Stimulated activated CD4-positive, alpha-beta T cell treated with anti-CD3 and anti-CD28 coated beads, TNF-alpha, amount 100 ng/mL, for 4 hours (primary cell): ENCODE measurements at places on chromosomes 1 and 21.

DNA sequence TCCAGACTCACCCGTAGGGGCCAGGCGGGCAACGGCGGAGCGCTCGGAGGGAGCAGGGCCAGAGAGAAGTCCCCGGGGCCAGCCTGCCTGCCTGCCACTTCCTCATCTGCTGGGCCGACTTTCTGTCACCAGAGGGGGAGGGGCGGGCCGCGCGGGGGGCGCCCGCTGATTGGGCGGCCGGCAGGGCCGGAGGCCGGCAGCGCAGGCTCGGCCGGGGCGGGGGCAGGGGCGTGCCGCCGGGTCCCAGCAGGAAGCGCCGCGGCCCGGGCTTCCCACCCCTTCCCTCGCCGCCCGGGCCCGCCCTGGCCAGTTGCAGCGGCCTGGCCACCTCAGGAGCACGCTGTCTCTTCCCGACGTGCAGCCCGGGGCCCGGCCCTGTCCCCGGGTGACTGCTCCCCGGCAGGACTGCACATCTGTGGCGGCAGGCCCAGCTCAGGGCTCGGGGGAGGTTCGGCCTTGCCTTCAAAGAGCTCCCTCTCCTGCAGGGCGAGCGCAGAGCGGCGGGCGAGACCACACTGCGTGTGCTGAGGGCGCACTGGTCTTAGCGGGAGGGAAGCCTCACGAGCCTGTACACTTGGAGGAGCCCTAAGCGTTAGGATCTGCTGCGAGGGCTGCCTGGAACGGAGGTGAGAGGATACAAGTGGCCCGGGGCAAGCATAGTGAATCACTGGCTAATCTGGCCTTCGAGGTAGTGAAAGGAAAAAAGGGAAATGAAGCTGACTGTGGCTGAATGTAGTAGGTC is at the start of gene ELOVL1:
Gene ELOVL1, minus strand, starts transcription at position 108 of the 742 bp plus-strand sequence. CDS start 2,402 bp downstream, outside the sequence.
- peak; percentile 68 for DNase-seq

- DNase-seq, result no peak
These were observed 4.4 kb downstream of the CRABP2 start for GRCh38 chr1:156700736-156701531.

DNA sequence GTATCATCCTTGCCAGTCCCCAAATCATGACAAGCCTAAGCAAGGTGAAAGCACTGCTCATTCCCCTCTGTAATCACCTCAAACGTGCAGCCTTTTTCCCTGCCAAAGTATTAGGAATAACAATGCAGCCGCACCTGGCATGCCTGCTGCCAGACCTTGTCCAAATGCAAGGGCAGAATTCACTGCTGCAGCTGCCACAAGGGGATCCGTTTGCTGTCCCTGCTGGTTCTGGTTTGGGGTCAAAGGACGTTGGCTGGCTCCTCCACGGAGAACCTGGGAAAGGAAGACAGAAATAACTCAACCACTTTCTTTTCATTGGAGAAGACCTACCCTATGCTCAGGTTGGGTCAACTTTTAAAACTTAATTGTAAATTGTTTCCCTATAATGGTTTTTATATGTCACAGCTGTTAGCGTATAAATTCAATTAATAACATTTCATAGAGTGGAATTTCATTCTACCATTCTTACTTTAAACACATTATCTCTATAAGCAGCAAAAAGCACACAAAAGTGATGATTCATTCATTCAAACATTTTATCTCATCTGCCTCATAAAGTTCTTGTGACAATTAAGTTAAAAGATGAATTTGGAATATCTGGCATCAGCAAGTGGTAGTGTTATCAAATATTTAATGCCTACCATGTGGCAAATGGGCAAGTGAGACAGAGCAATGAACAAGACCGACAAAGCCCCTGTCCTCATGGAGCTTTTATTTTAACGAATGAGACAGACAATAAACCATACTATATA is 59.8 kb upstream of the SDC3 start:
- no peak for DNase-seq

GRCh38 chr1:12168451-12169160 is 1.8 kb downstream of the TNFRSF1B start:
- no peak for DNase-seq

- DNase-seq, result no peak
These were observed 485.4 kb upstream of the USP24 start for GRCh38 chr1:55700359-55701130.

- DNase-seq, result no peak
These were observed 10.1 kb upstream of the RHOU start for GRCh38 chr1:228725178-228725577.

GRCh38 chr21:44742418-44743153 is 31.2 kb upstream of the TSPEAR start:
- no peak for DNase-seq

- no peak for DNase-seq
These were observed 11.3 kb upstream of the RIPK4 start for GRCh38 chr21:41777951-41778815.

DNA sequence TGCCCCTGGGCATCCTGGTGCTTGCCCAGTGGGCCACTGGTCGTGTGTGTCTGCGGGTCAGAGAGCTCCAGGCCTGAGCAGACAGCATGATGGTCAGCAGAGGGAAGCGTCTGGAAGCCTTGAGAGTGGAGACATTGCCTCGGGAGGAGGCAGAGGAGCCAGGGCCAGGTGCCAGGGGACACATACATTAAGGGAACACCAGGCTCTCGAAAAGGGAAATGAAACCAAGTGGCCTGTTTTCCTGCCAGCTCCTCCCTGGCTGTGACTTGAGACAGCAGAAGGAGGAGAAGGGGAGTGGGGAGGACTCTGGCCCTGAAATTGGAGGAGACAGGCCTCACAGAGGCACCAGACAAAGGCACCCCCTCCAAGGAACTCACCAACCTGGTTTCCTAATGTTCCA is 62.4 kb upstream of the LRP8 start:
- no peak for DNase-seq

DNA sequence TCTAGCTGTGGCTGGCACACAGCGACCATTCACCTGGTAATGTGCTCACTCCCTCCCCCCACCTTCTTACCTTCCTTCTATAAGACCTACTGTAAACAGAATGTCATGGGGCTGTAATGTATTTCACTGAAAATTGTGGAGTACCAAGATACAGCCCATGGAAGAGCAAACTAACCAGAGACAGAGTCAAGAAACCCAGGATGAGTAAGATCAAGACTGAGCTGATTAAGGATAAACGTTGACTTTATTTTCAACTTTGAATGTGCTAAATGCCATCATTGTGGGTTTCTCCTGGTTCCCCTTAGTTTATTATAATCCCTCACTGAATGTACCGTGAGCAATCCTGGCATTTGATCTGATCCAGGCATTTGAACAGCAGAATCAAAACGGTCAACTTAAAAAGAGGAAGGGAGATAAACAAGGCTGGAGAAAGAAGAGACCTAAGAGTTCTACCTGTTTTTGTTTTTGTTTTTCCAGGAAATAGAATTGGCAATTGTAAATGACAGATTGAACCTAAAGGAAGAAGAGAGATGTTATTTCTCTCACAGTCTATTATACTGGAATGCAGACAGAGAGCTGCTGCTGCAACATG is 16.1 kb upstream of the ATP1B1 start:
- DNase-seq, result no peak

- DNase-seq, result no peak
These were observed 42.7 kb downstream of the HSD3B1 start for GRCh38 chr1:119549719-119550132.

GRCh38 chr1:109243860-109244552 is 5.3 kb upstream of the CELSR2 start:
- no peak for DNase-seq

GRCh38 chr21:25254491-25255174 is 352.6 kb downstream of the MRPL39 start:
- no peak for DNase-seq

DNA sequence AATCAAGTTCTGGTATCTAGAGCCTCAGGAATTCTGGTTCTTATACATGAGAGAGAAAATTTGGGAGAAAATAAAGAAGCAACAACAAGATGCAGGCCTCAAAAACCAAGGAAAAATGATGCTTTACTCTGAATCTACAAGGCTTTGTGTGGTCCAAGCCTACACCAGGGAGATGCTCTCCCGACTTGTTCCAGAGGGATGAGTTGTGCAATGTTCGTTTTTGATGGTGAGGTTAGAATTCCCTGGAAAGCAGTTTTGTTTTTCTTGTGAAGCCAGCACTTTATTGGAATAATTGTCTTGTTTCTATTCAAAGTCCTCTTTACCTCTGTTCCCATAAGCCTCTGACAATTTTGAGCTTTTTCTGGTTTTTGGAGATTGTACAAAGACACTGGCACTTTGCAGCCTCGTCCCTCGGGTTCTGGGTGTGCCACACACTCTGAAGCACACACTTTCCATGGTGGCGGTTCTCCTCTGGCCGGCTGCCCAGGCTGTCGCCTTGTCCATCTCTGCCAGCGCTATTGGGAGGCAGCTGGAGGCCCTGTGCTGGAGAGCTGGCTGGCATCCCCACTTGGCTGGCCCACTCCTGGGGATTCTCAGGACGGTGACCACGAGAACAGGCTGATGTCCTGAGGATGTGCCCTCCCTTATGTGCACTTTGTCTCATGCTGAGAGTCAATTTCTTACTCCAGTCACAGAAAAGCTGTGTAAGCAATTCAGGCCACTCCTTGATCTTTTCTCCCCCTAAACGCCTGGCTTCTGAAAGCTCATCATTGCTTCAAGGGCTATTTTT is 70.2 kb downstream of the EDEM3 start:
- DNase-seq, result no peak

DNA sequence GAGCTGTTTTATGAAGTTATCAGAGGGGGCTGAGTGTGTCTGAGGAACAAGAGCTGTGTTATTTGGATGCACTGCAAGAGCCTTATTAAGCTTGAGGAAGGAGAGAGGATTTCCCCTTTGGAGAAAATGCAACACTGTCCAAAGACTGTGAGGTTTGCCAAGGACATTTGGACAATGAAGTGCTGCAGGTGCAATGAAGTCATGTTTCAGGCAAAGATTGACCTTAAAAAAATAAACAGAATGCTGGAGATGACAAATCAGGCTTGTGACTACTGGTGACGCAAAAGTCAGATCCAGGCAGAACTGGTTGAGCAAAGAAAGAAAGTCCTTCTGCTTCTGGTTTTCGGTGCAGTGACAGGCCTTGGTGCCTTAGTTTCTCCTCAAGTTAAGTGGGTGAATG is 125.2 kb upstream of the KIAA0040 start:
- DNase-seq, result no peak

- no peak for DNase-seq
These were observed 34.5 kb downstream of the SYDE2 start for GRCh38 chr1:85166351-85166750.

DNA sequence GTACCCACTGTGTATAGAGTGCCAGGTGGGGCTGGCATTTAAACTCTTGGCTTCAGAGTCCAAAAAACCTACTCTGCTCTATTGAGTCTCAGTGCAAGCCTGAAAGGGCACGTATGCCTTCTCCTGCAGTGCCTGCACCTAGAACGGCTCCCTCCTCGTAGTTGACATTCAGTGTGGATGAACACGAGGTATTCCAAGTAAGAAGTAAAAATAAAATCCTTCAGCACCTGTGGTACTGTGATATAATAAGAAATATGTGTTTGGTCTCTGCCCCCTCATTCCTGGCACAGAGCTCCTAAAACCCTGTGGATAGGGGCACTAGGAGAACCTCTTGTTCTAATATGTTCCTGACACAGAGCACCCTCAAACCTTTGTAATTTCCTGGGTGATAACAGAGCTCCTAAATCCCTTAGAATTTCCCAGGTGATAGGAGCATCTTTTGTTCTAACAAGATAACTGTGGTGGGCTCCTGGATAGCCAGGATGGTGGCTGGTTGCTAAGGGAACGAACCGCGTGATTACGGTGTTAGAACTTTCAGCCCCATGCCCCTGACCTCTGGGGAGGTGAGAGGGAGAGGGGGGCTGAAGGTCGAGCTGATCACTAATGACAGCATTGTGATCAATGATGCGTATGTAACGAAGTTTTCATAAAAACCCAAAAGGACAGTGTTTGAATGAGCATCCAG is 16.8 kb downstream of the UCK2 start:
- DNase-seq, result no peak

DNA sequence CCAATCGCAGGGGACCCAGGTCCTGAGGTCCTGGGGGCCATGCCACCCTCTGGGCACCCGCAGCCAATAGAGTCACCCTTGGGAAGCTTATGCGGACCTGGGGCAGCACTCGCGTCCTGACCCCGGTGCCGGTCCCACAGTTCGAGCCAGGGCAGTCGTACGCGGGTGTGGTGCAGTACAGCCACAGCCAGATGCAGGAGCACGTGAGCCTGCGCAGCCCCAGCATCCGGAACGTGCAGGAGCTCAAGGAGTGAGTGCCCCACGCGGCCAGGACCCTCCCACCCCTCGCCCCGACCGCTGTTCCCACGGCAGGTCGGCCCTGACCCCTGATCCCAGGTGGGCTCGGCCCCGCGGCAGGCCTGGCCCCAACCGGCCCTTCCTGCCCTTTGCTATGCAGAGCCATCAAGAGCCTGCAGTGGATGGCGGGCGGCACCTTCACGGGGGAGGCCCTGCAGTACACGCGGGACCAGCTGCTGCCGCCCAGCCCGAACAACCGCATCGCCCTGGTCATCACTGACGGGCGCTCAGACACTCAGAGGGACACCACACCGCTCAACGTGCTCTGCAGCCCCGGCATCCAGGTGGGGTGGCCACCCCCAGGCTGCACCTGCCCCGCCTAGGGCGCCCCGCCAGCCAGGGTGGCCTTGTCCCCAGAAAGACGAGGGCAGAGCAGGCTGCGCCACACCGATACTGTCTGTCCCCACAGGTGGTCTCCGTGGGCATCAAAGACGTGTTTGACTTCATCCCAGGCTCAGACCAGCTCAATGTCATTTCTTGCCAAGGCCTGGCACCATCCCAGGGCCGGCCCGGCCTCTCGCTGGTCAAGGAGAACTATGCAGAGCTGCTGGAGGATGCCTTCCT is 20.5 kb downstream of the COL6A1 start:
- no peak for DNase-seq

- DNase-seq, result peak; percentile 83
These were observed at the start of gene FOXD2 for GRCh38 chr1:47437447-47438164. FOXD2 (plus strand) TSS chr1:47438044; CDS start chr1:47438136, 92 bp downstream.

- DNase-seq, result no peak
These were observed 9.3 kb upstream of the CNR2 start for GRCh38 chr1:23922321-23922943.

DNA sequence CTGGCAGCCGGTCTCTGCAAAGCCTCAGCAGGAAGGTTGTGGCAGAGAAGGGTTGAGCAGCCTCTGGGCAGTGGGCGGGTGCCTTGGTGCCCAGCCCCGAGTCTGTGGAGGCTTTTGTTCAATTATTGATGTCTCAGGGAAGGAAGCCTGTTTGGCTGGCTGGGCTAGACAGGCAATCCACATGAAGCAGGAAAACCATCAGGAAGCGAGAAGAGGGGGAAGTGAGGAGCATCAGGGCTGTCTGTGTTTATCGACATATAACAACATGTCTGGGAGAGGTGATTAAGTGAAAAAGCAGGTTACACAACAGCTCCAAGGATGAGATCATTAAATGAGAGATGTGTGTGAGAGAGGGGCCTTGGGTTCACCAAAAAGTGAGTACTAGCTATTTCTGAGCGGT is 105.4 kb downstream of the UBE2U start:
- no peak for DNase-seq

DNA sequence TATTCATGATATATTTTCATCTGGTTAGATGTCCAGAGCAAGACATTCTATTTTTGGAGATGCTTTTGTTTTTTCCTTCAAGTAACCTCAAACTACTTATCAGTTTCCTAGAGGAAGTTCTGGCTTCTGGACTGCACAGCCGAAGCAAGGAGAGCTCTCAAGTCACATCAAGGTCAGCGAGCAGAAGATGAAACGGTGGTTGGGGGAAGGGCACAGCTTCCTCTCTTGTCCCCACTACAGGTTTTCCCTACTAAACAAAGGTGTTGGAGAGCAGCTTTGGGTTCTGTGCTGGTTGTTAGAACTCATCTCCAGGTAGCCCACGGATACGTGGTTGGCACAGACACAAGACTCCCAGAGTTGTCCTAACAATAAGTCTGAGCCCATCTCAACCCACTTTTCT is 5.1 kb upstream of the PLEKHO1 start:
- no peak for DNase-seq

- DNase-seq, result no peak
These were observed 19.2 kb downstream of the SLC66A1 start for GRCh38 chr1:19331262-19331878.
